A549 treated with dexamethasone at 1 μM for 4 hours (cell line): ENCODE measurements at places on chromosomes 13 and 19. TPM values are rescaled to one million over a fixed set of nuclear protein-coding genes. Genes with fewer than 3 reads are reported as not detected.

The LGALS4 gene
- total RNA-seq = 0.21 to 0.53 TPM (median 0.42 TPM) in 5 replicates

The PNPLA6 gene
- 24.0 to 42.0 TPM (median 40.3 TPM) in 5 replicates for total RNA-seq

The PTGIR gene
- total RNA-seq = 0.14 TPM in 1 of 5 replicates, not detected in the others

The SIGLEC5 gene
- total RNA-seq = not detected in 5 replicates

The KLK3 gene
- 0.12 TPM in 1 of 5 replicates, not detected in the others for total RNA-seq

The ZNF682 gene
- total RNA-seq = not detected in 5 replicates

The GIPR gene
- 1.4 to 4.1 TPM (median 2.4 TPM) in 5 replicates for total RNA-seq
